ENCODE measurements at places on chromosomes 2 and 18.

- no peak for DNase-seq
Measured at GRCh38 chr2:84980263-84980983, 9.5 kb downstream of the KCMF1 start.

- DNase-seq, result no peak
Measured at GRCh38 chr2:239349453-239350135, 51.2 kb downstream of the HDAC4 start.

DNA sequence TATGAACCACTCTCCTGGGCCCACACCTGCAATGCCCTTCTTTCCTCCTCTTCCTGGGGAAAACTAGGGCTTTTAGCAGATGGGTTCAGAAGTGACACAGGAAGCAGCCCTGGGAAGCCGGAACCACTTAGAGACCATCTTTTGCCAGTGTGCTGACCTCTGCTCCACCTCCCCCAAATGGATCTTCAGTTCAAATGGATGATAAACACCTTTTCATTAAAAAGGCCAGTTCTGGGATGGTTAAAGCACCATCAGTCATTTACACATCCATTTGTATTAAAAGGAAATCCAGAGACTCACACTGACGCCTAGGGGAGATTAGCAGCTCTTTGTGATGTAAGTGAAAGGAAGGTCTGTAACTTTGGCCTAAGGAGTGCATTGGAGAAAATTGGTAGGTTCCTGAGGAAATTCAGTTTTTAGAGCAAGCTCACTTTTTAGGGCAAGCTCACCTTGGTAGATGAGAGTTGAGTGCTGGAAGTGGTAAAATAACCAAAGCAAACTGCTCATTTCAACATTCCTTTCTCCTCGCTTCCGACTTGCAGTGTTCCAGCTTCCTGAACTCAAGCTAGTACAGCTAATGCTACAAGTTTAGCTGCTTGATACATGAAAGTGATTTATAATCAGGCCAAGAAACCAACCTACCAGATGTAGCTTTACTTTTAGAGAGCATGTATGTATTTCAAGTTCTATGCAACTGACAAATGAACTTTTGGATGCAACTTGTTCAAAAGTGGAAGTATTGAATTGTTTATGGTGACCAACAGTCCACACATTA, 47.7 kb downstream of the ACTR2 start:
- DNase-seq, result no peak

DNA sequence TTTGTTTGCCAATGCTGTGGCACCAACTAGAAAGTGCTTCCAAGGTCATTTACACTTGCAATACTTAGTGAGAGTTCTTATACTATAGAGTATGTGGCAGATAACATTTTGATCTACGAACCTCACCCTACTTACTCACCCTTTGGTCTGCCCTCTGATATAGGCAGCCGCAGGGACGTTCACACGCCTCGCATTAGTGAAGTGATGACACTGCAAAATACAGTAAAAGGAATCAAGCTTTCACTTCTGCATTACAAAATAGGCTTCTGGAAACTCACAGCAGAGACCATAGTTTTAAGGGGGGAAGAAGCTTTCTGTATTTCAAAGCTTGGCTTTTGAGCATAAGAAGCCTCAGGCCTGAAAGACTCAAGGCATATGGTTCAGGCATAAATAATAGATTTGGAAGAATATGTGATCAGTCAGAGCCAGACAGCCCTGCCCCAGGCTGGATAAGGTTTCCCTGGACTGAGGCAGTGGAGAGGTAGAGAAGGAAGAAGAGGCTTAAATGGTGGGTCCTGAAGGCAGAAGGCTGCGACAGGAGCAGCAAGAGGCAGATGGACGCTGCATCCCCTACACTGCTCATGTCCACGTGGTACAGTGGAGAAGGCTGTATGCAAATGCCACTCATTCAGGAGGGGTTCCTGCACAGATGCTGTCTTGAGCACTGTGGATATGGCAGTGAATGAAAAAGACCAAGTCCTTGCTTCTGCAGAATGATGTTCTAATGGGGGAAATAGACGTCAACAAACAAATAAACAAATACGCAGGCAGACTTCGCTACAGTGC, 63.1 kb downstream of the FECH start:
- DNase-seq, result no peak

DNA sequence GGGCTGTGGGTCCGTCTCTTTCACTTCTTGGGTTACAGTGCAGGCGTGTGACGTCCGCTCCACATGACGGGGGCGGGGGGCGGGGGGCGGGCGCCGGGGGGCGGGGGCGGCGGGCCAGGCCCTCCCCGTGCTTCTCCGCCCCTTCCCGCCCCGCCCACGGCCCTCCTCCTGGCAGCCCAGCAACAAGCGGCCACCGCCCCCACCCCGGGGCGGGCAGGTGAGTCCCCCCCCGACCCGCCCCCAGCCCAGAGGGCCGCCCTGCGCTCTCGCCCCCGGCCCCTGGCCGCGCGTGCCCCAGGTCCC, 3.6 kb downstream of the ZNF516 start:
- DNase-seq, result no peak

- no peak for DNase-seq
Measured at GRCh38 chr2:73640946-73641766, 1.1 kb downstream of the NAT8 start.

GRCh38 chr2:217231724-217232123, 371.9 kb upstream of the TNP1 start:
- DNase-seq, result no peak

DNA sequence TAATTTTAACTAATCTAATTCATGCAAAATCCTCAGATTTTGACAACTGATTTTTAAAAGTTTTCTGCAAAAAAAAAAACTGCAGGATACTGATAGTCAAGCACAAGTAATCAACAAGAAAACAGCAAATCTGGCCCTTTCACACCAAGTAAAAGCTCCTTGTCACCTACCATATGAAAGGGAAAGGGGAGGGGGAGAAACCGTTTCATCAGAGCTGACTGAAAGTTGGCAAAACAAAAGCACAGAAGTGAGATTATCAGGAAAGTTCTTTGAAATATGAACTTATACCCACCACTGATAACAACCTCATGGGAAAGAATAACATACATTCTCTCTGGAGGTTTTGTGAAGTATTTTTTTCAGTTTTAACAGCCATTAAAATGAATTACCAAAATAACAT, 38.7 kb downstream of the ZNF521 start:
- no peak for DNase-seq

DNA sequence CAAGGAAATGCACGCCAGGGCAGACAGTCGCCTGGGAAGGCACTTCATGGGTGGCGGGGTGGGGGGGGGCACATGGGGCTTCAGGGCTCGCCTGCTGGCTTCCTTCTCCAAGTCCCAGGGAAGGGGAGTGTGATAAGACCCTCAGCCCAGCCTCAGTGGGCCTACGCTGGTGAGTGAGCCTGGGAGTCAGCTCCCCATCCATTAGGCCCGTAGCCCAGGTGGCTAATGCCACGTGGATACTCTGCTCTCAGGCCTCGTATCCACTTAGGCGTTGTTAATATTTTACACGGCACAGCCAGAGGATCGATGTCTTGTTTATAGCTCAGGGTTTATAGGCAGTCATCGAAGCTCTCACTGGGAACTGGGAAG, 47.1 kb downstream of the KCNIP3 start:
- DNase-seq, result no peak

DNA sequence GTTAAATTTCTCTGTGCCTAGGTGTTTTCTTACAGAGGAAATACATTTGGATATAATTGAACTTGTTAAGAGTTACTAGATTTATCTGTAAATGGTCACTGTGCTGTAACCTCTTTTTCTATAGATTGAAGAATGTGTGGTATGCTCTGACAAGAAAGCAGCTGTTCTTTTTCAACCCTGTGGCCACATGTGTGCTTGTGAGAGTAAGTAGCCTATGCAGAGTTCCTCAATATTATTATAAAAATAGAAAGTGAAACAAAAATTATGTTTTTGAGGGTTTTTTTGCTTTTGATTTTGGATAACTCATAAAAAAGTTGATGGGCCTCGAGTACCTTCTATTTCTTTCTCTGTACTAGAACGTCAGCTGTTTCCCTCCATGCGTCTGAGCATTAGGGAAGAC, 112.4 kb downstream of the MIB1 start:
- DNase-seq, result no peak

DNA sequence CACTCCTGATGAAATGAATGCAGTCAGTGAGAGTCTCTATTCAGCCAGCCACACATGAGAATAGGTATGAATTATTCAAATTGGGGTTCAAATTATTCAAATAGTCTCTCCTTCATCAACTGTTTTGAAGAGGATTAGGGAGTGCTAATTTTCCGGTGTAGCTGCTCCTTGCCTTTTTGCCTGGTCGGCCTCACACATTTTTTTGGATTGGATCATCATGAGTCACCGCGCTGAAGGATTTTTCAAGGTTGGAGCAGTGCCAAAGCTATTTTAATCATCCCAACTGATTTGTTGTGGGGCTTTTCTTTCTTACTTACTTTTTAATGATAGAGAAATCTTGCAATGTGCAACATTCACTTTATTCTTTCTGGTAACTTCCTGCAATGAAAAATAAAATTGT, 2.4 kb upstream of the DTNA start:
- DNase-seq, result peak; percentile 58

- DNase-seq, result no peak
Measured at GRCh38 chr2:132830321-132830827, 160.4 kb upstream of the LYPD1 start.

GRCh38 chr2:239870276-239870675, 154.9 kb downstream of the NDUFA10 start:
- DNase-seq, result no peak

DNA sequence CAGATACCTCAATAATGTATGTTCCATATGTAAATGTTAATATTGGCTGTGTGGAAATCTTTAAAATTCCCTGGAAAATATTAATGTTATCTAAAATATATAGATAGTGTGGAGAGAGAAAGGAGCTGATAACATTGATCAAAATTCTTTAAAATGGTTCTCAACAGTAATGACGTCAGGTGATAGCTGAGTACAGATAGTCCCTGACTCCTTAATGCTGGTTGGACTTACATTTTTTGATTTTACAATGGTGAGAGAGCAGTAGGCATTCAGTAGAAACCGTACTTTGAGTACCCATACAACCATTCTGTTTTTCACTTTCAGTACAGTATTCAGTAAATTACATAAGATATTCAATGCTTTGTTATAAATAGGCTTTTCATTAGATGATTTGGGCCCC, 146.6 kb downstream of the GALNT3 start:
- no peak for DNase-seq

DNA sequence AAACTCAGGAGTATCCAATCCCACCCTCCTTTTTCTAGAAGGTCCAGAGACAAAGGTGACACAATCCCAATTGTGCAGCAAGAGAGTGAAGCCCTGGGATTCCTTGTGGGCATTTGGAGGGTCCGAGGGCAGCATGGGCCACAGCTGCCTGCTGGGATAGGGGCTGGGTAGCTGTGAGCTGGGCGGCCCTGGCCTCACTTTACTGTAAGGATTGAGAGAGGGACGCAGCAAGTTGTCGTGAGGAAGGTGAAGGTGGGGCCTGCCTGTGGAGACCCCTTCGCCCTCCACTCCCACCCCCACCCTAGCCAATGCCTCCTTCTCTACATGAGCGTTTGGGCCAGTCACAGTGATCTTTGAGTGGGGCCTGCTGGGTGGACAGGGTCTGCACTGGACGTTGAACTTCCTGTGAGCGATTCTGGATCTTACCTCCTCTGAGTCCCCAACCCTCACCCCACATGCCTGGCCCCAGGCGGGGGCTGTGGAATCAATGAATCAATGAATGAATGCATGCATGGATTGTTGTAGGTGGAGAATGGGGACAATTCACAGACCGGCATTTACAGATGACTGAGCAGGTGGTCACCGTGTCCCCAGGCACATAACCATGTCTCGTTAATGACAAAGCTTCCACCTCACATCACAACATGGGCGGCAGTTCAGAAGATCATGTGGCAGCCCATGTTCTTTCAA, 107.2 kb downstream of the INHBB start:
- DNase-seq, result no peak

DNA sequence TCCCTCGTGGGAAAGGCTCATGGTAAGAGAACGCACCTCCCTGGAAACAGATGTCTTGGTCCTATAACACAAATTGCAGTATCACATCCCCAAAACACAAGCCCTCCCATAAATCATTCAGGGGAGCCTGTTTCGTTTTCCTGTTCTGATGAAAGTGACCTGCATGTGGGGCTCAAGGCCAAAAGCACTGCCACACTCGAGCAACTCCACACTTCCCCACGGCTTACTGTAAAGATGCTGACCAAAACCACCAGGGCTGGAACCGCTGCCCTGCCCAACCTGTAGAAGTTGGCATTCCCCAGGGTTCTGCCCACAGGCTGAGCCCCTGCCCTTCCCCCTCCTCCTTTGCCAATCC, 139.7 kb downstream of the BCL11A start:
- no peak for DNase-seq

GRCh38 chr2:33009249-33009648, 62.5 kb downstream of the LTBP1 start:
- DNase-seq, result no peak

DNA sequence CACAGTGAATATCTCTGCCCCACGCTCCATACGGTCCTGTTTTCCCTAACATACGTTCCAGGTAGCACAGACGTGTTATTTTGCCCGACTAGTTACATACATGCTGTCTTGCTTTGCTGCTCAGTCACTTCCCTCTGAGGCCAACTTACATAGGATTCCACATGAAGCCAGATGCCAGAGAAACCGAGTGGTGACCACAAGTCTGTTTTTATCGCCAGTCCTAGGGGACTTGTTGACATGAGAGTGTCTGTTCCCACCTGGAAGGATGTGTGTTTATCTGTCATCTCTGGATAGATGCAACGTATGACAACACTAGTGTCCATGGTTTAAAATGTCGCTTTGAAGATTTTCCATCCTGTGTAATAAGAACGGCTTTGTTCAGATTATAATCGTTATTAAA, 32.6 kb downstream of the PMAIP1 start:
- no peak for DNase-seq

- no peak for DNase-seq
Measured at GRCh38 chr2:123209202-123209601, 815.9 kb upstream of the CNTNAP5 start.

DNA sequence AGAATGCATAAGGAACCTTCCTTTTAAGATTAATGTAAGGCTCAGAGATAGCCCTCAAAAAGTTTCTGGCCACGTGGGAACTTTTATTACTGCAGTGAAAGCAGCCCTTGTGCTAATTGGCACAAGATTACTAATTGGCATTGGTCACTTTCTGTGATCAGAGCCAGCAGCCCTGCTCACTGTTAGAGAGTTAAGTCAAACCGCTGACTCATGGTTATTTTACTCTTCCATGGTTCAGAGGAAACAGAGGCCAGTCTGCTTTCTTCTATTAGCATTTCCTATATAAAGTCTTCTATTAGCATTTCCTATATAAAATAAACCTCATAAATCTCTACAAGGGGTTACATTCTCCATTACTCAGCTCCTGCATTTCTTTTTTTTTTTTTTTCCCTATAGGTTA, 1.5 kb upstream of the SLC35G4 start:
- no peak for DNase-seq

DNA sequence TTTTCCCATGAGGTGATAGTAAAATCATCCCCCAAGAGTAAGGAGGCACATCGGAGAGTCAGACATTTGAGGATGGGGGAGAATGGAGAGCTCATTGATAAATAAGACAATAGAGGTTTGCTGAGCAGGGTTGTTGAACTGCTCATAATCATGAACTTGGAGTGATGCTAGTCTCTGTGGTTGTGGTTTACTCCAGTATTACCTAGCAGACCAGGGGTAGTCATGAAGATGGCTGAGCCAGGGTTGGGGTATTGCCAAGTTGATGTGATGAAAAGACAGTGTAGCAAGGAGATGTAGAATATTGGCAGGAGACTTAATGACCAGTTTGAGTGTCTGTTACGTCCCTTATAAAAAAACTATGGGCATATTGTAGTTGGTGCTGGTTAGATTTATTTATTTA, 25.4 kb downstream of the CYBRD1 start:
- DNase-seq, result no peak

- DNase-seq, result no peak
Measured at GRCh38 chr2:38889575-38889974, at the start of gene ARHGEF33. Gene ARHGEF33, plus strand, starts transcription at chr2:38889875. Its CDS starts 29,573 bp downstream, at chr2:38919448.

Measured in amygdala (tissue), 56 donors.